ENCODE measurements at places on chromosomes 13 and 19. TPM values are rescaled to one million over a fixed set of nuclear protein-coding genes. Genes with fewer than 3 reads are reported as not detected.

The NXNL1 gene
- not detected for total RNA-seq

The LYL1 gene
- not detected for total RNA-seq

The C1QTNF9 gene
- total RNA-seq, result not detected

The PGLYRP2 gene
- total RNA-seq, result not detected

DNA sequence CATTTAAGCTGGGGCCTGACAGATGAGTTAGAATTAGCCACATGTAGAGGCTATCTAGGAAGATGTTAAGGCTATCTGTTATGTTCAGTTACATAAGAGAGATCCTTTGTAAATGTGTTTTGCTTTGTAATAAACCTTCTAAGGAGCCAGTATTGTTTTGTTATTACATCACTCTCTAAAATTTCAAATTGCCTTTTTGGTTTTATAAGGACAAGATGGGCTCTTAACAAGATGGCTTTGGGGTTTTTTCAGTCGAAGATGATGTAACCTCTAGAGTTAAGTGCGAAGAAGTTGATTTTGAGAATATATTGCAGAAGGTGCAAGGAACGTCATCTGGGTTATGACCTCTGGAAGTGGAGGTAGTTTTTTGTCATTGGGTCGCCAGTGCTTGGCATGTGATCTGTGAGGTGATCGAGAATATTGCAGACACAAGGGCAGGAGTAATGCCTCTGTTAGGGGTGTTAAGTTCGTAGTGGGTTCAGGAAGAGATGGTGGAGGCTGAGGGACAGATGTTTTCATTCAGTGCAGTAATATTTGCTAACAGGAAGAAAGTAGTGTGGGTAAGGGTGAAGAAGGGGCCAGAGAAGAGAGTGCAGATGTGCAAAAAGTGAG, 12.7 kb downstream of the LSM14A start:
- peaks cover 5% of the 10 kb centered on the region for H3K36me3 ChIP-seq
- DNase-seq, result no peak
- H3K27me3 ChIP-seq, result no peaks in the 10 kb centered on the region
- H3K27ac ChIP-seq, result no peak overlapping the region
- H3K4me3 ChIP-seq, result no peak overlapping the region
- peaks cover 55% of the 10 kb centered on the region for H3K4me1 ChIP-seq

GRCh38 chr19:55620410-55621204, 3.8 kb downstream of the ZNF784 start:
- no peaks in the 10 kb centered on the region for H3K27me3 ChIP-seq
- no peak overlapping the region for H3K27ac ChIP-seq
- H3K4me3 ChIP-seq, result no peak overlapping the region
- peaks cover 19% of the 10 kb centered on the region for H3K4me1 ChIP-seq
- H3K36me3 ChIP-seq, result peaks cover 64% of the 10 kb centered on the region

DNA sequence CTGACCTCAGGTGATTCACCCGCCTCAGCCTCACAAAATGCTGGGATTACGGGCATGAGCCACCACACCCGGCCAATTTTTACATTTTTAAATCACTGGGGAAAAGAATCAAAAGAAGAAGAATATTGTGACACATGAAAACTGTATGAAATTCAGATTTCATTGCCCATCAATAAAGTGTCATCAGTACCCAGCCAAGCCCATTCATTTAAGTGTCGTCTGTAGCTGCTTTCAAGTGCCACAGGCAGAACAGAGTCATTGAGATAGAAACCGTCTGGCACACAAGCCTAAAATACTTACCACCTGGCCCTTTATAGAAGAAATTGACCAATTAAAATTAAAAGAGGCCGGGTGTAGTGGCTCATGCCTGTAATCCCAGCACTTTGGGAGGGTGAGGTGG, 15.3 kb downstream of the COLGALT1 start:
- H3K27ac ChIP-seq, result no peak overlapping the region
- H3K36me3 ChIP-seq, result peaks cover 12% of the 10 kb centered on the region
- no peaks in the 10 kb centered on the region for H3K4me1 ChIP-seq
- no peak for DNase-seq

- no peak for DNase-seq
- no peaks in the 10 kb centered on the region for H3K4me1 ChIP-seq
- no peak overlapping the region for H3K27ac ChIP-seq
- H3K4me3 ChIP-seq, result no peak overlapping the region
- no peaks in the 10 kb centered on the region for H3K36me3 ChIP-seq
Observed at GRCh38 chr13:89845874-89846273, 1501.6 kb upstream of the MIR17HG start.

- no peaks in the 10 kb centered on the region for H3K36me3 ChIP-seq
- H3K4me3 ChIP-seq, result peak overlapping the region; percentile 51
- peaks cover 8% of the 10 kb centered on the region for H3K4me1 ChIP-seq
- peak; percentile 74 for DNase-seq
Observed at GRCh38 chr13:31045286-31046081, 113.0 kb downstream of the TEX26 start.

DNA sequence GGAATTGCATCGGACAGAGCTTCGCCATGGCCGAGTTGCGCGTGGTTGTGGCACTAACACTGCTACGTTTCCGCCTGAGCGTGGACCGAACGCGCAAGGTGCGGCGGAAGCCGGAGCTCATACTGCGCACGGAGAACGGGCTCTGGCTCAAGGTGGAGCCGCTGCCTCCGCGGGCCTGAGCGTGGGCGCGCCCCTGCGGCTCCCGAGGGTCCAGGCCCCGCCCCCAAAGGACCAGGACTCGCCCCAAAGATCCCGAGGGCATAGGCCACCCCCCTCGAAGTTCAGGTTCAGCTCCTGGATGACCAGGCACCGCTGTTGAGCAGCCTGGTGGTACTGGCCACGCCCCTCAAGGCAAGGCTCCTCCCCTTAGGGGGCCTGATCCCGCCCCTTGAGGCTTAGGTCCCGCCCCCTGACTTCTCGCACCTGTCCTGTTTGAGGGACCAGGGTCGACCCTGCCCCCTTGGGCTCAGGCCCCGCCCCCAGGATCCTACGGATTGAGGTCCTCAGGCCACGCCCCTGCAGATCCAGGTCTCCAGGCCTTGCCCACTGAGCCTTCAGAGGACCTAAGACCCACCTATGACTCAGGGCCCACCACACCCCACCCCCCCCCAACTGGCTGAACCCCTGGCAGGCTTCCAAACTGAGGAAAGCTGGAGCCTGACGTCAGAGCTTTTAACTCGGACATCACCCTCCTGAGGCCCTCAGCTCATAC, 43.1 kb downstream of the CYP4F22 start:
- peak overlapping the region; percentile 61 for H3K4me3 ChIP-seq
- no peak overlapping the region for H3K27ac ChIP-seq
- DNase-seq, result peak; percentile 64
- H3K4me1 ChIP-seq, result peaks cover 15% of the 10 kb centered on the region
- H3K27me3 ChIP-seq, result peaks cover 35% of the 10 kb centered on the region

DNA sequence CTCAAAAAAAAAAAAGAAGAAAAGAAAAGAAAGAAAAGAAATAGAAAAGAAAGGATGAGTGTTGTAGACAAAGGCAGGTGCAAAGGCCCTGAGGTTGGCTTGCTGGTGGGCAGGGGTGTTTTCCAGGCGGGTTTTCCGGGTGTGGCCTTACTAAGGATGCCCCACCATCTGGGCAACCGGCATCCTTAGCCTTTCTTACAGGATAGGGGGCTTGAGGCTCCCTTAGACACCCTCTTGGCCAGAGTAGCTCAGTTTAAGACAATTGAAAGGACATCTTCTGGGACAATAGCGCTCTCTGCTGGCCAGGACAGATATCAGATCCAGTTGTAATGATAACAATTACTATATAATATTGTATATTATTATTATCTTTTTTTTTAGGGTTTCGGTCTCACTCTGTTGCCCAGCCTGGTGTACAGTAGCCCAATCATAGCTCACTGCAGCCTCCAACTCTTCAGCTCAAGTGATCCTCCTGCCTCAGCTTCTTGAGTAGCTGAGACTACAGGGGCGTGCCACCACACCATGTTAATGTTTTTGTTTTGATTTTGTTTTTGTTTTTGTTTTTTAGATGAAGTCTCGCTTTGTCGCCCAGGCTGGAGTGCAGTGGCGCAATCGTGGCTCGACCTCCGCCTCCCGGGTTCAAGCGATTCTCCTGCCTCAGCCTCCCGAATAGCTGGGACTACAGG, 1.4 kb upstream of the QTRT1 start:
- peaks cover 15% of the 10 kb centered on the region for H3K27me3 ChIP-seq
- H3K4me1 ChIP-seq, result peaks cover 15% of the 10 kb centered on the region
- peak; percentile 47 for DNase-seq
- H3K36me3 ChIP-seq, result peaks cover 45% of the 10 kb centered on the region
- H3K4me3 ChIP-seq, result no peak overlapping the region

GRCh38 chr13:99548448-99548847, 47.2 kb downstream of the TM9SF2 start:
- H3K4me3 ChIP-seq, result no peak overlapping the region
- no peak for DNase-seq
- H3K27me3 ChIP-seq, result no peaks in the 10 kb centered on the region

DNA sequence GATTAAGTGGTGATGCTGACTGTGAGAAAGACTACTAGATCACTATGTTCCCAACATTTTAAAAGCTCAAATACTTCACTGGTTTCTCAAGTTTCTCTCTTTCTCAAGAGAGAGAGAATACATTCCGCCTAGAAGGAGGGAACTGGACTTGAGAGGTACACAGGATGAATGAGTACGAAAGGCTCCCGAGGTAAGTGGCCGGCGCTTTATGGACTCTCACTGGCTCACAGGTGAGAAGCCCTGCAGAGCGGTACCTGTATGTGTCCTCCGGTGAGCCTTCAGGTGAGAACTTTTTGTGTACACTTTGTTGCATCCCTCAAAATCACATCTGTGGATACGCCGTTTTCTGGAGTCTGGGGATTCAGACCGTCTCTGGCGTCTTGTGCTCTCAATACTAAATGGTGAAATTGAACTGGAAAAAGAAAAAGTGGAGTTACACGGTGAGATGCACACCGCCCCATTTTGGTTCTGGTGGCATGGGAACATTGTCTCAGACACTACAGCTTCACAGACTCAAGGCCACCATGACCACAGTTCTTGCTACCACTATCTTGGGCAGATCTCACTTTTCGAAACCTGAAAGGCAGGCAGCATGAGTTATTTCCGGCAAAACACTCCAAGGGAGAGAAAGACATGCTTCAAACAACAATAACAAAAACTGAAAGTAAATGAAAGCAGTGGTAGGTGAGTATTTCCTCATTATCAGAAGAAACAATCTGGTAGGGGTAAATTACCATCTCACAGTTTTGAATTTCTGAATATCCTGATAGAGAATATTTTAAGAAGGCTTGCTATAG, 418.9 kb downstream of the KLF12 start:
- DNase-seq, result no peak
- no peak overlapping the region for H3K4me3 ChIP-seq
- no peaks in the 10 kb centered on the region for H3K27me3 ChIP-seq

Data from Calu3 (cell line).